Stimulated activated CD4-positive, alpha-beta T cell treated with anti-CD3 and anti-CD28 coated beads, Interleukin-4, amount 100 ng/mL, for 1 hour (primary cell): ENCODE measurements at places on chromosomes 16 and 17.

DNA sequence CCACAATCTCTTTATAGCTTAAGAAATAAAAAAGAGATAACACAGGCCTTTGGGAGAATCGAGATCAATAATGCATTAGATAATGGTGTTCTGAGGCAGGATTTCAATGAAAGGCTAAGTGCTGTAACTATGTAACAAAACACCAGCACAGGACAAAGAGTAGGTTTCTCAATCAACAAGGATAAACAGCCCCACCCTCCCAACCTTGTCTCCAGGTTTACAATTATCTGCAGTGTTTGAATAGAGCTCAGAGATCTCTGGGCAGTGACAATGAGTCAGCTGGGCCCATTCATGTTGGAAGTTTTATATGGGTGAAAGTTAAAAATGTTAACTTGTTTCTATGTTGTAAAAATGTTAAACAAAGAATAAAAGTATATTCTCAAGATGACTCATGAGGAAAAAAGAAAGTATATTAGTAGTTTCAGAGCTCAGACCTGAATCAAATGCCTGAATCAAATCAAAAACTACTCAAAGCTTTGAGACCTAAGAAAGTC is 17.0 kb upstream of the KRT20 start:
- DNase-seq: no peak

DNA sequence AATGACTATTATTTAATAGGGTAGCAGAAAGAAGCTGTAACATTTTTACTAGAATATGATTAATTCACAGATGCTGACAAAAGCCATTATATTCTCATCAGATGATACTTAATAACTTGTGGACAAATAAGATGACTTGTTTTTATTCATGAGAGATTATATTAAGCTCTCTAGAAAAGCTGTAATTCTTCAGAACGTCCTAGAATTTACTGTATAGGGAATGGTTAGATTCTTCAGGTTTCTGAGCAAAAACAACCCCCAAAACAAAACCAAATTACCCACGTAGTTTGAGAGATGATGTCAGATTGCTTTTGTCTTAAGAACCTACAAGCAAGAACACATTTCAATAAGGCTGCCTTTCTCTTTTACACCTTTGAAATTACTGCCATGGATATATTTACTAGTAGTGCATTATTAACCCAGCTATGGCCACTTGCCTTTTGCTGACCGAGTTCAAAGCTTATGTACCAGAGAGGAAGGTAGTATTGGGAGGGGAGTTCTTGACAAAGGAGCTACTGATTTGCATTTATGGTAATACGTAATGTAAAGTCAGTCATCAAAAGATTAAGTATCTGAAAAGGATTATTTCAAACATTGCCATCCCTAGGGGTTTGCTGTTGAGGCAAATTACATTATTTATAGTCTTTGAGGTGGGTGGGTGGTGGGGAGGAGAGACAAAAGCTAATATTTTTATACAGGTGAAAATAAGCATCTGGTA is 51.7 kb downstream of the NLK start:
- DNase-seq: no peak

GRCh38 chr17:604765-605164 is 109.9 kb downstream of the VPS53 start:
- no peak for DNase-seq

- no peak for DNase-seq
Measured at GRCh38 chr16:971981-972315, 1.2 kb upstream of the LMF1 start.

DNA sequence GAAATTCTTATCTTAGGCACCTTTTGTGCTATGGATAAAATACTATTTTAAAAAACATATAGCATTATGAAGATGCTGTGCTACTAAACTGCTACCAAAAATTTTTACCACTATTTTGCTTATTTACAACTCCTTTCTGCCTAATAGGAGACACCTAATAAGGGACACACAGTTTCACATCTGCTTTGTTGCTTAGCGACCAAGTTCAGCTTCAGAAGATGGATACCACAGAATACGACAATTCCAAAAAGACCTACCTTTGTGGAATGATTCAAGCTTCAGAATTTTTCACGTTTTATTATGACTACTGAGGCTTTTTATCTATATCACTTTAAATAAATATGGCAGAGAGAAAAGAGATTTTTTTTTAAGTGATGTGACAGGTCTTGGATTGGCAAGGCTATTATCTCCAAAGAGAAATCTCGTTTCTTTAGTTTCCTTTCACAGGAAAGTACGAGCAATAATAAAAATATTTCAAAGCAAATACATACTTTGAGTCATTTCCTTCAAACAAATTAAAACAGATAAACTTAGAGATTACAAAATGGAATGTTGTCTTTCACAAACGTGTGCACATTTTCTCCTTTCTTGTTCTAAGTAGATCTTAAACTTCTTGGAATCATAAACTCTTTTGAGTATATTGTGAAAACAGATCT is 35.4 kb downstream of the SPAG9 start:
- DNase-seq: no peak

DNA sequence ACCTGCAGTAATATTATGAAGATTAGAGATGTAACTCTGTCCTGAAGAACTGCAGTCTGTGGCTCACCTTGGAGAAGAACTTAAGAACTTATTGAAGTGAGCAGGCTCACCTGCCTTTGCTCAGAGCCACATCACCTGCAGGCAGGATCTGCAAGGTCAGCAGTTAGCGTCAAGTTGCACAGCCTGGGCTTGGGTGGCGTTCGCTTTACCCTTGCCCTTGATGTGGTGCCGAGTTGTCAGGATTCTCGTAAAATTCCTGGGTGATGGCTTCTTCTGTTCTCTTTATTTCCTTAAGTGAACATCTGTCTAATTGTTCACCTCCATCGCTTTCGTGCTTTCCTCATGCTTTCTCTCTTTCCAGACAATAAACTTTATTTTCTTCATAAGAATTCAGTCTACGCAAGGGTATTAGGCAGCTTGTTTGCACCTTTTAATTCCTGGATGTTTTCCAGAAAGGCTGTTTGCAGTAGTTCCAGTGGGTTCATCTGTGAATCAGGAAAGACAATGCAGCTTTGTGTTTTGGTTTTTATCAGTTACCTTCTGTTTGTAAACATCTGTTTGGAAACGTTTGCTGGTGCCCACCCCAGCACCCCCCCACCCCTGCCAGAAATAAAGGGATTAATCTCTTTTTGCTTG is 254.3 kb downstream of the WWOX start:
- DNase-seq: no peak

DNA sequence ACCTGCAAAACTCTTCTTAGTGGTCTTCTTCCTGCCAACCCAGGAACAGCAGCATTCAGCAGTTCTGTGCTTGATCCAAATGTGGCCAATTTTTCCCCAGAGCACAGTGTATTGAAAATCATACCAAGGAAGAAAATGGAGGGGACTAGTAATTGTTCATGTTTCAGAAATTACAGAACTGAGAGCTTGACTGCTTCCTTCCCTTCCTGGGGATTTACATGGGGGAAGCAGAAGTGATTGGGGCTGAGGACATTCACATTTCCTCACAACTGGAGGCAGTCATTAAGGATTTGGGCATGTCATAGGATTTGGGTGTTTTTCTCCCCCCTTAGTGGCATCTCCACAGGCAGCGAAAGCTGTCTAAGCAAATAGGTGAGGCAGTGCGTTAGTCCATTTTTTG is 19.7 kb downstream of the CIITA start:
- DNase-seq: no peak

GRCh38 chr17:5234645-5235576 is at the start of gene SCIMP:
TSS of gene SCIMP (minus strand) at chr17:5234860. CDS start at chr17:5234755, 105 bp downstream.
- no peak for DNase-seq

GRCh38 chr16:67873435-67874370 is 851 bp downstream of the EDC4 start:
- no peak for DNase-seq

DNA sequence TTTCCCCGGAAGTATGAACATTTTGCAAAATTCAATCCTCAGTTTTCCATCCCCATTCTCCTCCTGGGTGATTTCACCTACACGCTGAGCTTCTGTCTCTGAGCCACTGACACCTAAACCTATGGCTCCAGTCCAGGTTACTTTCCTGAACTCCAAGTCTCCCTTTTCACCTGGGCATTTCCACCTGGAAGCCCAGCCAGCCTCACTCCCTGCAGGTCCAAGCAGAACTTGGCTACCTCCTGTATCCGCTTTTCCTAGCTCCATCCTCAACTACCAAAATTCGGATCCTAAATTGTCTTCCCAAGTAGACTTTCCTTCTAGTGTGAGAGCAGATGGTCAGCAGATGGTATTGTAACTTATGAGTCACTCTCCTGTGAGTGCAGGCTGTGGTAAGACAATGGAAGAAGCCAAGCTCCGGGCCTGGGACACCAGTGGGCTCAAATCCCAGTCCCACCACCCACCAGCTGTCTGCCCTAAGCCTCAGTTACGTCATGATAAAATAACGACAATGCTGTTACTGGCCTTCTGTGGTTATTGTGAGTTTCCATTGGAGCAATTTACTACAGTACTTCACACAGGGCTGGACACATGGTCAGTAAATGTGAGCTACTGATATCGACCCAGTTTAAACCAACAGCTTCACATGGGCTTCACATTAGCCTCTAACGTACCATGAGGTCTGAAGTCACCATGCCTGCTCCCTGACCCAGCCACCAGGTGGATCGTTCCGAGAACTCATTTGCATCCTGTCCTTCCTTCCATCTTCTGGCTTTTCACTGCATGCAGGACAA is 33.3 kb downstream of the PECAM1 start:
- DNase-seq: no peak

DNA sequence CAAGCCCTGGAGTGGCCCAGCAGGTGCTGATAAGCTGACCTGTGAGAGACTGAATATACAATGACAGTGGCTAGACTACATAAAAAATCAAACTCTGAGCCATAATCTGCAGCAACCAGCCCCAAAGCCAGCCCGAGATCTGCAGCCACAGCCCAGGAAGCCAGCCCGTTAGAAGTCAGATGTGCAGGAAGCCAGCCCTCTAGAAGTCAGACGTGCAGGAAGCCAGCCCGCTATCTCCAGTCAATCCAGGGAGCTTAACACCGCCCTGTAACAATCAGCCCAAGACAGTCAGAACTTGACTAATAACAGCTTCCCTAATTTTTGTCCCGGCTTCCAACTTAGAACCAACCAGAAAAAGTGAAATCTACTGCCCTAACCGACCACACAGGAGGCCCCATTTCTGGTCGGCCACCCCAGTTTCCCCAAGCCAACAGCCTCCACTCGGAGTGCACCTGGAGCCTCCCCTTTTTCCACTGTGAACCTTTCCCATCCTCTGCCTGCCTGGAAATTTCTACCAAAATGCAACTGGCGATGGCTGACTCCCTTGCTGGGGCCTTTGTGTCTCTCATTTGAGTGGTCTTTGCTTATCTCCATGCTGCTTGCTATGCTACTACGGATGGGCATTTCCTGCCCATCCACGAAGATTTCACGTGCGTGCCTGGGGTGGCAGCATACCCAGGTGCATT is 769.3 kb downstream of the KCNJ18 start:
- no peak for DNase-seq

DNA sequence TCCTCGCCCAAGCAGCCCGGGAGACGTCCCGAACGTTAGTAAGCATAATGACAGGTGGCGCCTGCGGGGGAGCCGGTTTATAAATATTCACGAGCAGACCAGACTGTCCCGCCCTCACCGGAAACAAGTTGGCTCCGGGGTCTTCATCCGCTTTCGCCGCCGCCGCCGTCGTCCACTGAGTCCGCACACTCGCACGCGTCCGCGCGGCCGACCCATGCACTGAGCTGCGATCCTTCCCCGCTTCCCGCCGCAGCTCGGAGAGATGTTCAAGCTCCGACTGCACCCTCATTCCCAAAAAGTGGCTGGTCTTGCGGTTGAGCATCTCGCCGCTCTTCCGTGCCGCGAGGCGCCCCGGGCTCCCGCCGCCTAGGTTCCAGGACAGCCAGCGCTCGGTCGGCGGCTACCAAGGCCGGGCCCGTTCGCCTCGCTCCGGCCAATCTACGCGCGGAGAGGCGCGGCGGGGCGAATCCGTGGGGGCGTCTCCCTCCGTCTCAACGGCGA is 385 bp downstream of the CFAP119 start:
- peak; percentile 43 for DNase-seq

DNA sequence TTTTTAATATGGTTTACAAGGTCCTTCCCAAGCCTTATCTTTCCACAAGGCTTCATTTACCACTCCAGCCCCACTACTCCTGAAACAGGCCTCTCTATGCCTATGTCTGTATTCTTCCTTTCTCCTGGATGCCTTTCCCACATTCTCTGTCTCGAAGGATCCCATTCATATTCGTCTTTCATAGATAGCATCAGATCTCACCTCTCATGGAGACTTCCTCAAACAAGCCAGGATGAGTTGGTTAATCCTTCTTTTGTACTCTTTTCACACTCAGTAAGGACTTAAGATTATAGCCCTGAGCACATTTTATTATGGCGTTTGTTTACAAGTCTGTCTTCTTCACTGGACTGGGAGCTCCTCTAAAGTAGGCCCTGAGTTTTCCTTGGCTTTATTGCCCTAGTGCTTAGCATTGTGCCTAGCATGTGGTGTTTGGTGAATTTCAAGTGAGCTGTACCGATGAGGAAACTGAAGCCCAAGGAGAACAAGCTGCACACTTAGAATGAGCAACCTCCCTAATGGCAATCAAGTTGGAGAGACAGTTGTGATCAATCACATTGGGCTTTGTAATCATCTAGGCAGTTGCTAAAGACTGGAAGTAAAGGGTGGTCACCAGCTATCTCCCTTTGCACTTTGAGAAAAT is 10.0 kb upstream of the TBX4 start:
- no peak for DNase-seq

DNA sequence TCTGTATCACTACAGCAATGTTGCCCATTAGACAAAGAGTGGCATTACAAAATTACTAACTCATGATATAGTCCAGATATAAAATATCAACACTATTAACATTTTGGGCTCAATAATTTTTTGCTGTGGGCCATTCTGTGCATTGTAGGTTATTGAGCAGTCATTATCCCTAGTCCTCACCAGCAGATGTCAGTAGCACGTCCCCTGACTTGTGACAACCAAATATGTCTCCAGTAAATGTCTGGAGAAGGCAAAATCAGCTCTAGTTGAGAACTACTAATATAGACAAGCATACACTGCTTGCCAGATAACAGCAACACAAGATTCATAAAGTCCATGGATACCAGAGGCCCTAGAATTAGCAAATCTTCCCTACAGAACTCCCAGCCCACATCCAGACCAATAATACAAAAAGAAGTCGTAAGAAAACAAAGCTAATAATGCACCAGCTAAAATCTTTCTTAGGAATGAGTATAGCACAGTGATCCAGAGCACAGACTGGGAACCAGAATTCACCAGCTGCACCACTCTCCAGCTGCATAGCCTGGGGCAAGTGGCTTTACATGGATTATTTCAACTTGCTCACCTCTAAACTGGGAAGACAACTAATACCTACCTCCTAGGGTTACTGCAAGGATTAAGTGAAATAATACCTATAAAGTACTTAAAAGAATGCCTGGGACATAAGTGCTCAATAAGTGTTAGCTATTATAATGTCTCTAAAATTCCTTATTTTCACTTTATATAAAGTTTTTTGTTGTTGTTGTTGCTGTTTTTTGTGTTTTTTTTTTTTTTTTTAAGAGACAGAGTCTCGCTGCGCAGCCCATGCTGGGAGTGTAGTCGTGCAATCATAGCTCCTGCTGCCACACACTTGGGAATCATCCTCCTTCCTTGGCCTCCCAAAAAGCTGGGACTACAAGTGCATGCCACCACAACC is 23.7 kb downstream of the HELZ start:
- no peak for DNase-seq

DNA sequence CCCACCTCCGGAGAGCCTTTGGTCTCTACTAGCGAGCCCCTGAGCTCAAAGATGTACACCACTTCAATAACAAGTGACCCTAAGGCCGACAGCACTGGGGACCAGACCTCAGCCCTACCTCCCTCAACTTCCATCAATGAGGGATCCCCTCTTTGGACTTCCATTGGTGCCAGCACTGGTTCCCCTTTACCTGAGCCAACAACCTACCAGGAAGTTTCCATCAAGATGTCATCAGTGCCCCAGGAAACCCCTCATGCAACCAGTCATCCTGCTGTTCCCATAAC is 702 bp downstream of the SPN start:
- no peak for DNase-seq

GRCh38 chr17:36869856-36870719 is 67.2 kb upstream of the LHX1 start:
- DNase-seq: no peak
